ENCODE measurements at places on chromosomes 12 and 14.

DNA sequence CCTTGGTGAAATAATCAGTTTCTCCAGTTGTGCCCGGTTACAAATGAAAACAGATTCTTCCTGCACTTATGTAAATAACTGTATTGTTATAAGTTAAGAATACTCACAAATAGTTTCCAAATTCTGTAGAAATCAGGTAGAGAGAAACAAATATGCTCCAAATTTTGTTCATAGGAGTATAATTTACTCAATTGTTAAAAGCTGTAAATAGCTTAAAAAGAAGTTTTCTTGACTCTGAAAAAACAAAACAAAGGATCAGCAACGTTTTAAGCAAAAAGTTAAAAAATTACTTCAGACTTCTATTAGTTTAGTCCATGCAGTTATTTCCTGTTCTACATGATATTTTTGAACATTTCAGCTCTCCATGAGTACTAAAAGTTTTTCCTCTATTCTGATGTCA, 30.0 kb upstream of the SLC38A4 start:
- DNase-seq: no peak

- DNase-seq: no peak
These were observed 385.8 kb downstream of the MED13L start for GRCh38 chr12:115891556-115892164.

GRCh38 chr12:77218278-77218677, 152.9 kb upstream of the E2F7 start:
- no peak for DNase-seq

GRCh38 chr12:114284041-114284440, 121.9 kb downstream of the TBX5 start:
- no peak for DNase-seq

GRCh38 chr12:47190905-47191304, 111.1 kb upstream of the AMIGO2 start:
- no peak for DNase-seq

DNA sequence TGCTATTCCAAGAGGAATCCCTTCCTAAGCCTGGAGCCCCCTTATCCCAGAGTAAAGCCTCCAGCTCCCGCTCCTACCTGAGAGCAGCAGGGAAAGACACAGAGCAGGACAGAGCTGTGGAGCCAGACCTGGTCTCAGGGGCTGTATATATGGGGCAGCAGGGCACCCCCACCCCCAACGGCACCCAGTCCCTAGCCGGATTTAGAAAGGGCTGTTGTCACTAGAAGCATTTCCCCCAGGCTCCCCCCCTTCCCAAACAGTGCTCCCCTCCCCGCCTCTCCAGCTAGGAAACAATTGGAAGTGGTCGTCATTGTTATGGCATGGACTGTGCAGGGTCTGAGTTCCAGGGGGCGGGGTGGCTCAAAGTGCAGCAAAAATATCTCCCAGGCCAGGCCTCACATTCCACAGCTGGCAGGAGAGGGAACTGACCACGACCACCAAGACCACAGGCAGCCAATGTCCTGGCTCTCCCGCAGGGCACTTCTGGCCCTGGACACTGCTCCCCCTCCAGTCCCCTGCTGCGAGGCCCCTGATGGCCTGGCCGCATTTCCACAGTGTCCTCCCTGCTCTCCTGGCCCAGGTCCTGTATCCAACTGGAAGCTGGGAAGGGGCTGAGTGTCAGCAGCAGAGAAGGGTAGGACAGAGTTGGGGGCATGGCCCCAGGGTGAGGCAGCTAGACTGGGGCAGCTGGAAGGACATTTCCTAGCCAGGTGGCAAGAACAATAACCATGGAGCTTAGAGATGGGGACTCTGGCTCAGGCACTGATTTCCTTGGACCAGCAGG, at the start of gene MYH7:
Gene MYH7 (minus strand): TSS at position 118 of the 784 bp plus-strand sequence. CDS start 1,928 bp downstream, outside the sequence.
- no peak for DNase-seq

- no peak for DNase-seq
These were observed 96.8 kb upstream of the MDM1 start for GRCh38 chr12:68428724-68429501.

- DNase-seq: no peak
These were observed 41.0 kb downstream of the HECTD4 start for GRCh38 chr12:112341046-112341825.

GRCh38 chr14:105888151-105888550, 361.8 kb downstream of the TMEM121 start:
- DNase-seq: no peak

GRCh38 chr14:100421756-100422470, 98.8 kb downstream of the SLC25A47 start:
- DNase-seq: no peak

- no peak for DNase-seq
These were observed at the start of gene NFE2 for GRCh38 chr12:54300732-54301427. Gene NFE2, minus strand, starts transcription at chr12:54301015. Its CDS starts 5,767 bp downstream, at chr12:54295248.

DNA sequence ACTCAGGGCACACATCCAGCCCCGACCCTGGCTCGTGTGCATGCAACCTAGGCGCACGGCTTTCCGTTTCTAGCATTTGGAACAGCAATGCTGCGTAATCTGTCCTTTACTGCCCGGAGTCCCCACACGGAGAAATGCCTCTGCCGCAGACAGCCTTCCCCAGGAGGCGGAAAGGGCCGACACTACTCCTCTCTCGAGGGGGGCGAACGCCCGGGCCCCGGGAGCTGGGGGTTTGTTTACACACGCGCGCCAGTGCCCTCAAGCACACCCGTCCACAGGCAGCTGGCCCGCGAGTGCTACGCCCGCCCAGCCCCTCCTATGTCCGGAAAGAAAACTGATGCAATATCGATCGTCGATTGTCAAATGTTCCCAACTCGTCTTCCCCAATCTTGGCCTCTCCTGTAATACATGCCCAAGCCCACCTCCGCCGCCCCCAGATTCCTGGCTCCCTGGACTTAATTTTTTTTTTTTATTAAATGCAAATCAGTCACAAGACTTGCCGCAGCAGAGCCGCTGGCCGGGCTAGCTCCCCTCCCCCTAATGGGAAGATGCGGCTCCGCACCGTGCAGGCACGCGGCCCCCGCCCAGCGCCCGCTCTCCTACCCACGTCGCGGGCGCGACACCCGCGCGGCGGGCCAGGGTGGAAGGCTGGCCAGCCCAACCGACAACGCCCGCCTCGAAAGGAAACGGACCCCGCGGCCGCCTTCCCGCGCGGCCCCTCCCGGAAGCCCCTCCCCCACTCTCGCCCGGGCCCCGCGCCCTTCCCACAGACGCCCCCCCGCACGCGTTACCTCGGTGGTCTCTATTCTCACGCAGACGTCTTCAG, 642 bp downstream of the SLC38A2 start:
- DNase-seq: no peak

DNA sequence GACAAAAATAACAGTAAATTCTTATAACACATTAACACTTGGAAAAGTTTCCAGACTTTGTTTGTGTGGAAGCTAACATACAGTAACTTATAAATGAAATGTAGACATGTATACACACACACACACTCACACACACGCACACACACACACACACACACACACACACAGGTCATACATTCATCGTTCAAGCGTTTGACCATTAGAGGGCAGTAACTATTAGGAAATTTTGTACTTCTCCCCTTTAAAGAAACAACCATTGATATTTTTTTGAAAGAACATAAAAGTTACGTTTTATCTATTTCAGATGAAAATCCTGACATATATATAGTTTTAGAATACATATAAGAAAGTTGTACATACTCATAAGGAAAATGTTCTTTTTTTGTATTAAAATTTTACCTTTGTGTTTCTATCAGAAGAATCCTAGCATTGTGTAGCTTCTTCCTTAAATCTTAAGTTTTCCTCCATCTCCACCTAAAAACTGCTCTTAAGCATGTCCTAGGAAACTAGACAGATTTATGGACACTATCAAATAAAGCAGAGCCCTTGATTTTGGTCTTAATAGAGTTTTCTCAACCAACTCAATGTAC, 29.0 kb downstream of the PTPRQ start:
- no peak for DNase-seq

DNA sequence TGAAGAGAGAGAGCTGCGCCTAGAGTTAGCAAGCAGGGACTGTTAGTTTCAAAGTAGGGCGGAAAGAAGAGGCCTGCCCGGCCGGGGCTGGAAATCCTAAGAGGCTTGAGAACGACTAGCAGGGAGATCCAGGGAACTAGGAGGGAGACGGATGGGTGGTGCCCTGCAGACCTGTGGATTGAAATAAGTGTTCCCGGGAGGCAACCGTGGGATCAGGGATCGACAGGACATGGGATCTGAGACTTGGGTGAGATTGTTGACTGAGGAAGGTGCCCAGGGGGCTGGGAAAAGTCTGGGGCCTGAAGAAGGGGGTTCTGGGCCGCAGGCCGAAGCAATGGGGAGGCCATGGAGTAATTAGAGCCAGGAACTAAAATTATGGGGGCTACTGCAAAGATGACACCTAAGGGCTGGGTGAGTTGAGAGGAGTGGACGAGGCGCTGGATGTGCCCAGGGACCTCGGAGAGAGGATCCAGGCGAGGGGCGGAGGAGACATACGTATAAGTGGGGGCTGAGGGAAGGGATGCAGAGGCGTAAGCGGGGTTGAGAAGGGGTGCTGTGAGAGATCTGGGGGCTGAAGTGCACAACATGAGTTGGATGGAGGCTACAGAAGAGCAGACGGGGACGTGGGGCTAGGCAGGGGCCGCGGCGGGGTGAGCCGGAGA, 635 bp downstream of the LTA4H start:
- DNase-seq: peak; percentile 58

GRCh38 chr12:53659571-53659981, 16.3 kb downstream of the ATP5MC2 start:
- no peak for DNase-seq

GRCh38 chr12:113244047-113244460, 22.8 kb downstream of the TPCN1 start:
- peak; percentile 85 for DNase-seq

- DNase-seq: no peak
These were observed 61.1 kb downstream of the CPNE8 start for GRCh38 chr12:38844267-38844666.

- DNase-seq: no peak
These were observed 32.7 kb downstream of the FLRT2 start for GRCh38 chr14:85562630-85563029.

DNA sequence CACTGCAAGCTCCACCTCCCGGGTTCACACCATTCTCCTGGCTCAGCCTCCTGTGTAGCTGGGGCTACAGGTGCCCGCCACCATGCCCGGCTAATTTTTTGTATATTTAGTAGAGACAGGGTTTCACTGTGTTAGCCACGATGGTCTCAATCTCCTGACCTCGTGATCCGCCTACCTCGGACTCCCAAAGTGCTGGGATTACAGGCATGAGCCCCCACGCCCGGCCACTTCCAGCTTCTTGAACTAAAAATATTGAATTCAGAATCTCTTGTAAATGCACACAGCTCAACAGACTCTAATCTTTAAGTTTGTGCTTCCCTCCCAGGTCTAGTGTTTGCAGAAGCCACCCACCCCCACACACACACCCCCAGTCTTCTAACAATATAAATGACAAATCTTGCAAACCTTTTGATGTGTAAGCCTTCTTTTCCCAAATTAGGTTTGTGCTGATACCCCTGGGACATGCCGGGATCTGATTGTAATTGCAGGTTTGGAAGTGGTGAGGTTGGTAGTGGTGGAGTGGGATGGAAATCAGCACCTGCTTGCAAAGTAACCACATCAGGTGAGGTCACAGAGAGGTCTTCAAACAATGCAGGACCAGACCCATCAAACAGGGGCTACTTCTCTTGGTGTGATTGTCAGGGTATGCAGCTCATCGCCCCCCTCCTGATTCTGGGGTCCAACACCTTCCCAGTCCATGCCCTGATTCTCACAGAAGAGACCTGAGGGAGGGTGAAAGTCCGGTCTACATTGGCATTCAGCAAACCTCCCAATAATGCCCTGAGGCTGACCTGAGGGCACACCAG, 51.4 kb upstream of the GPR132 start:
- no peak for DNase-seq

All from caudate nucleus (tissue), 63 donors.